H54 (cell line): ENCODE measurements at places on chromosomes 16 and 17.

DNA sequence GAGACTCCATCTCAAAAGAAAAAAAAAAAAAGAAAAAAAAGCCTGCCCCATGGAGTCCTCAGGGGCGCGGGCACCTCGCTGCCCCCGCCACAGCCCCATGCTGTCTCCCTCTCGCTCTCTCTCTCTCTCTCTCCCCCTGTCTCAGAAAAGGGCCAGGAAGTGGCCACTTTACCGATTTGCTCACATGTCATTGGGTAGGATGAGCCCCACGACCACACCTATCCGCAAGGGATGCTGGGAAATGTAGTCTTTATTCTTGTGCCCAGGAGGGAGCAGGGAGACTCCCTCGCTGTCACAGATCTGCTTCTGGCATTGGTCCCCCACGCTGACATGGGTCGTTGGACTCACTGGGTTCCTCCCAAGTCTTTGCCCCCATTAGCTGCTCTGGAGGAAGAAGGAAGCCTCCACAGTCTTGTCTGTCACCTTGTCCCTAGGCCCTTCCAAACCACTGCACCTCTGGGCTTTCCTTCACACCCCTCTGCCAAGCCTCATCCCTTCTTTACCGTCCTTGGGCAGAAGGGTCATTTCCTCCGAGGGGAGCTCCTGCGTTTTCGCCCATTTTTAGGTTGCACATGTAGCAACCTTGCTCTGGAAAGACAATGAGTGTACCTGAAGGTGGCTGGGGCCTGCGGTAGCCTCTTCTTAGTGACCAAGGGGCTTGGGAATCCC is 6.9 kb upstream of the GJD3 start:
- no peak for DNase-seq

GRCh38 chr17:31824766-31825360 is 34.2 kb downstream of the COPRS start:
- no peak for DNase-seq

GRCh38 chr17:80063830-80064585 is 27.6 kb downstream of the CCDC40 start:
- peak; percentile 84 for DNase-seq

GRCh38 chr16:55660828-55661227 is 5.0 kb downstream of the SLC6A2 start:
- DNase-seq, result no peak

- no peak for DNase-seq
These were observed 26.2 kb downstream of the TBX2 start for GRCh38 chr17:61425682-61426481.

- DNase-seq, result no peak
These were observed 190.1 kb downstream of the C16orf78 start for GRCh38 chr16:49563666-49564065.

DNA sequence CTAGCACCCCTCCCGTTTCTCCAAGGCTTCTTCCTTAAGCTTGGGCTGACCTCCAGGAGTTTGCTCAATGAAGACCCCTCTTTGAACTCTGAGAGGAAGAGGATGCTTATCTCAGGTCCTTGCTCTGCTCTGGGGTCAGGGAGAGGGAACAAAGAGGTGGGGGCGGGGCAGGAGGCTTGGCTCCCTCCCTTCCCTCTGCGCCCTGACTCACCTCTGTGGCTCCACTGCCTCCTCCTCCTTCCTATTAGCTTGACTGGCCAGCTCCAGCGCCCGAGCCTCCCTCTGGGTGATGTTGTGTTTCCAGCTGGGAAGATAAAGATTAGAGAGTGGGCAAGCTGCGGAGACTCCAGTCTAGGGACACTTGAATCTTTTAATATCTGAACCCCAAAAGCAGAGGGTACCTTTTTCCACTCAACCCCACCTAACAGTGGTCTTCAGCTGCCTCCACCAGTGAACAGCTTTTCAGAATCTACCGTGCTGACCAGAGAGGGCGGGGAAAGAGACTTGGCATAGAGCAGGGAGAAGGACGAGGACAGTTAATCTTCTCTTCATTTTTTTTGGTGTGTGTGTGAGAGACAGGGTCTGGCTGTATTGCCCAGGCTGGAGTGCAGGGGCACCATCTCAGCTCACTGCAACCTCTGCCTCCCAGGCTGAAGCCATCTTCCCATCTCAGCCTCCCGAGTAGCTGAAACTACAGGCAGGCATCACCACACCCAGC is 6.7 kb downstream of the GIP start:
- peak; percentile 83 for DNase-seq

- no peak for DNase-seq
These were observed 1.1 kb downstream of the MT1E start for GRCh38 chr16:56626685-56627084.

DNA sequence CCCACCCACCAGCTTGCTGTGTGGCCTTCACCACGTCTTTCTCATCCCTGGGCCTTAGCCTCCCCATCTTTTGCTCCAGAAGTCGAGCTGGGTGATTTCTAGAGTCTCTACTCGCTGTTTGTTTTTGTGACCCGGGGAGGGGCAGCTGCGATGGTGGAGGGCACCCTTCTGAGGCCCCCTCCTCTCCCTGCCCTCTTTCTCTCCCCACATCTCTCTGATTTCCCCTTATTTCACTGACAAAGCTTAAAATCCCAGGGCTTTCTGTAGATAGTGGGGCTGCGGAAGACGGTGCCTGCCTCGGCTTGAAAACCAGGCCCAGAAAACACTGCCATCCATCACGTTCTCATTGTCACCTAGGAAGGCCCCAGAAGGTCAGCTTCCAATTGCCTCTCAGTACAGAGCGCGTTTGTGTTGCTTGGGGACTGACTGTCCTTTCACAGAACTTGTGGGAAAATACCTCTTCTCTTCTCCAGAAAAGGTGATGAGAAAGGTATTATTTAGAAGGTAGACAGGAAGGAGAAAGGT is 95.1 kb downstream of the NTN1 start:
- no peak for DNase-seq

DNA sequence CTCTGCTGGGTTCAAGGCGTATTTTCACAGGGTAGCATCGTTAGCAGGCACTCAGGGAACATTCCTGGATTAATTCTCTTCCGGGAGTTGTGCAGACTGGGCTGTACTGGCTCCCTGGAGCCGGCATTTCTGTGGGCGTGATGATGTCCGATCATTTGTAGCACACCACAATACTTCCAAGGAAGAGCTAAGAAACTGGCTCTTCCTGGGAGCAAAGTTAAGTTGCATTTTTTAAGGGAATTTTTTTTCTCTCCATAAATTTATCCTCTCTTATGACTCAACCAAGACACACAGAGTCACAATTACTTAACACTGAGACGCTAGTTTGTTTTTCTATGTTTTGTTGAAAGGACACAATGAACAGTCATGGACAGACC is 211.6 kb upstream of the FOXF1 start:
- no peak for DNase-seq

GRCh38 chr17:81324851-81325713 is 30.0 kb upstream of the SLC38A10 start:
- DNase-seq, result no peak

DNA sequence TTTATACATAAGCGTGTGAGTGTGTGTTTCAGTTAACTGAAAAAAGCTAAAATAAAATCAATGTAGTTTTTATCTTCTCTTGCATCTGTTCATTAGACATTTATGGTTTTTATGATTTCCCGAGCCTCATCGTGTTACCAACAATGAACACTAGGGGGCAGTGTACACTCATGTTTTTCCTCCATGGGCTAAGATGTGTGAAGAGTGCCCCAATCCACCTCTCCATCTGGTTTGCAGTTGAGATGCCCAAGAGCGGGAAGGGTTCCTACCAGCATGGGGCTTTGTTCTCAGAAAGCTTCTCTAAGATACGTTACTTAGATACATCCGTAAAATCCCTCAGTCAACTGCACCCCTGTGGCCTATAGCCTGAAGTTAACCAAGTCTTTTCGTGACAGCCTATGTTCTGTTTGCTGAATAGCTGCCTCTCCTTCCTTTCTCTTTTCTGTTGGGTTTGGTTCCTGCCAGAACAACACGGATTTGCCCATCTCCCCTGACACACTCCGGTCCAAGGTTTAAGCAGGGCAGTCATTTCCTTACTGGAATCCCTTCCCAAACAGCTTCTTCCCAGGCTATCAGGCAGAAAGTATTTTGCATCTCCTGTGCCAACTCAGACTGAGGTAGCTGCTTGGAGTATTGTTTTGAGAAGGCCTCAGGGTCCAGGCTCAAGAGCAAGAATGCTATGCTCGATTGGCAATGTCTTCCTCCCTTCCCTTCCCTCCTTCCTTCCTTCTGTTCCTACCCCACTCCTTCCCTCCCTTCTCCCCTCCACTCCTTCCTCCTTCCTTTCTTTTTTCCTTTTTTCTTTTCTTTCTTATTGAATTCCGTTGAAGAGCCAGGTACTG is 12.9 kb upstream of the ELAC2 start:
- peak; percentile 35 for DNase-seq

GRCh38 chr17:61259360-61259759 is 140.3 kb upstream of the TBX2 start:
- no peak for DNase-seq

GRCh38 chr17:49388290-49388640 is 26.2 kb upstream of the ZNF652 start:
- no peak for DNase-seq

DNA sequence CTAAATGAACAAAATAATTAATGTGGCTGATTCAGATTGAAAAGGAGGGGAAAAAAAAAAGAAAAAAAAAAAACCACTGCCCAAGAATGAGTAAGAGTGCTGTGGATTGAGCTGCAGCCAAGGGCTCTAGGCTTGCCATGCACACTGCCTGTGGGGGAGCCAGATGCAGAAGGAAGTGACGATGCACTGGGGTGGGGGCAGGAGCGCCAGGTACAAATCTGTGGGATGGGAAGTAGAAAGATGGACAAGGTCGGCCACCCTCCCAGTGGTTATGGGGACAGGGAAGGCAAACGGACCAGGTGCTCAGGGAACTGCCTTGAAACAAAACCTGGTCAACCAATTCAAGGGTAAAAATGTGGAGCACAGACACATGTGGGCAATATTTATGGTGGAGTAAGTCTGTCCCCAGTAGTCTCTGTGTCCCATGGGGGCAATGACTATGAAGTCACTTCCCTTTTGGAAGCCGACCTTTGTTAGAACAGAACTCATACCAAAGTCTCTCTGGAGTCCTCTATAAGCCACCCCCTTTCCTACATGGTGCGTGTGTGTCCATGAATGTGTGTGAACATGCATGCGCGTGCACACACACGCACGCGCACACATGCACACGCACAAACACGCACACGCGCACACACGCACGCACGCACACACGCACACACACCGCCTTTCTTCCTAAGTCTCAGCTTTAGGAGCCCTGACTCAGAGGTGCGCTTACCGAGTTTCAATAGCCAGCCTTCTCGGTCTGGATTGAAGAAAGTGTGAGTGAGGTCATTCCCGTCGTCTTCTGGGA is 84.3 kb downstream of the CYTH1 start:
- DNase-seq, result no peak

DNA sequence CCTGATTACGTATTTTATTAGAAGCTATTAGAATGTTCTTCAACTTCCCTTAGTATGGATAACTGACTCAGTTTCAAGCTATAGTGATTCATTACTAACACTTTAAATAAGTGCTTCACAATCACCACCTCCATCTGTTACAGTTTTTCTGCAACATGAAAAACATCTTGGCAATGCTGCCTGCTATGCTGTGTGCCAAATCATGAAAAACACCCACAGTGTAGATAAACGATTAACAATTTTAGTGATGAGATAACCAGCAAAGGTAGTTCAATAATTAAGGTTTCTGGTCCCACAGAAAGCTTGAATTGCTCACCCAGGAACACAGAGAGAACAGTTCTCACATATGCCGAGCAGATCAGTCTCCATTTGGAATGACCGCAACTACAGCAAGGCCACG is 51.4 kb upstream of the SLC25A19 start:
- no peak for DNase-seq

DNA sequence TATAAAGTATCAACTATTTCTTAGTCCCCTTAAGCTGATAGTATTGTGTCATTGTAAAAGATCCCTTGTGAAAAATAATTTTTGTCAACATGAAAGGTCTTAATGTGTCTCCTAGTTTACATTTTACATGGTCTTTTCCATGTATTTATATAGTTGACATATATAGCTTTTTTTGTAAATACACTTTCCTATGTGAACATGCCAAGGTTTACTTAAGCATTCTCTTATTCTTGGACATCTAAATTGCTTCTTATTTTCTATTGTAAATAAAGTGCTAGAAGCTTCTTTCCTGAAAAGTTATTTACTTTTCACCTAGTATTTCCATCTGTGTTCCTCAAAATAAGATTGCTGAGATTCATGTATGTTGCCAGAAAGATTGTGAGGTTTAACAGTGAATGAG is 29.3 kb downstream of the TENT4B start:
- DNase-seq, result no peak

DNA sequence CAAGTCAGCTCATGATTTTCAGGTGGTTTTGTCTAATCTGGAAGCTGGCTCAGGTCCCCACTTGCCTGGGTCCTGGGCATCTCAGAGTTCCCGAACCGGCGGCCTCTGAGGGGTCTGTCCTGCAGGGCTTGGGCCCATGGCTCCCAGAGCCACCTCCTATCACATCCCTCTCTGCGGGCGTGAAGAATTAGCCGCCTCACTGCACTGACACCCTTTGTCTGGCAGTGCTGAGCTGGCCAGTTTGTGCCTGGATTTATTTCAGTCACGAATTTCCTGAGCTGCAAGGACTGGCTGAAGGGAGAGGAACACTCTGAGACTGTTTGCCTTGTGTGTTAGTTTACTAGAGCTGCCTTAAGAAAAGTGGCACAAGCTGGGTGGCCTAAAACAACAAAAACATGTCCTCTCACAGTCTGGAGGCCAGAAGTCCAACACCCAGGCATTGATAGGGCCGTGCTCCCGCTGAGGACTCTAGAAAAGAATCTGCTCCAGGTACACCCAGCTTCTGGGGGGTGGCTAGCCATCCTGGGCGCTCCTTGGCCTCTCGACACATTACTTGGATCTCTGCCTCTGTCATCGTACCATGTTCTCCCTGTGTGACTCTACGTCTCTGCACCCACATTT is 217.5 kb upstream of the DYNLRB2 start:
- DNase-seq, result no peak

DNA sequence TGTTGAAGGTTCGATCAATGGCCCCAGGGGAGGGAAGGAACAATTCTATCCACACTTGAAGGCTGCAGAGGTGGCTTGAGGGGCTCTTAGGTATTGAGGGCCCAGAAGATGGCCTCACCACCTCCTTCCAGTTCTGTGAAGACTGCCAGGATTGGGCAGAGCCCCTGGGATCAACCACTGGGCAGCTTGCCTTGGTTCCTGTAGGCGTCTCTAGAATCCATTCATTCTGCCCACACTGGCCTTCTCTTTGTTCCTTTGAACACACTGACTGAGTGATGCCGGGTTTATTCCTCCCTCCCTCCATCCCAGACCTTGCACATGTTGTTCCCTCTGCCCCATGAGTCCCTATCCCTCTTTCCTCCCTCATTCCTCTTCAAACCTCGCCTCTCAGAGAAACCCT is 50.5 kb downstream of the SYT17 start:
- DNase-seq, result no peak
